ENCODE measurements at places on chromosomes 4 and X.

- no peak for DNase-seq
Observed at GRCh38 chrX:19005909-19006308, 22.0 kb upstream of the PHKA2 start.

DNA sequence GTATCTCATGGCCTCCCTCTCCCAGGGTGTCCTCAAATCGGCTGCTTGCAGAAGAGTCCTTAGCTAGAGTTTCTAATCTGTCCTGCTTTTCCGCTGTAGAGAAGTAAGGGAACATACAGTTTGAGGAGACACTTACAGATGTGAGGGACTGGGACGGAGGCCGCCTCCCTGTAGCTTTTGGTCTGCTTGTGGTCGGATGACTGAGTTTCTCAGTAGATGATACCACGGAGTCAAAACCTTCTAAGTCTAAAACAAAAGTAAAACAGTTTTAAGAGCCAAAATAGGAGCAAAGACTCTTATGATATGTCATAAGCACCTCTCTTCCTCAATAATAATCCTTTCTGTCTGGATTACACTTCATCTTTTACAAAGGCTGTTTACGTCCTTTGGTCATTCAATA lies 34.5 kb upstream of the MAP3K15 start:
- no peak for DNase-seq

DNA sequence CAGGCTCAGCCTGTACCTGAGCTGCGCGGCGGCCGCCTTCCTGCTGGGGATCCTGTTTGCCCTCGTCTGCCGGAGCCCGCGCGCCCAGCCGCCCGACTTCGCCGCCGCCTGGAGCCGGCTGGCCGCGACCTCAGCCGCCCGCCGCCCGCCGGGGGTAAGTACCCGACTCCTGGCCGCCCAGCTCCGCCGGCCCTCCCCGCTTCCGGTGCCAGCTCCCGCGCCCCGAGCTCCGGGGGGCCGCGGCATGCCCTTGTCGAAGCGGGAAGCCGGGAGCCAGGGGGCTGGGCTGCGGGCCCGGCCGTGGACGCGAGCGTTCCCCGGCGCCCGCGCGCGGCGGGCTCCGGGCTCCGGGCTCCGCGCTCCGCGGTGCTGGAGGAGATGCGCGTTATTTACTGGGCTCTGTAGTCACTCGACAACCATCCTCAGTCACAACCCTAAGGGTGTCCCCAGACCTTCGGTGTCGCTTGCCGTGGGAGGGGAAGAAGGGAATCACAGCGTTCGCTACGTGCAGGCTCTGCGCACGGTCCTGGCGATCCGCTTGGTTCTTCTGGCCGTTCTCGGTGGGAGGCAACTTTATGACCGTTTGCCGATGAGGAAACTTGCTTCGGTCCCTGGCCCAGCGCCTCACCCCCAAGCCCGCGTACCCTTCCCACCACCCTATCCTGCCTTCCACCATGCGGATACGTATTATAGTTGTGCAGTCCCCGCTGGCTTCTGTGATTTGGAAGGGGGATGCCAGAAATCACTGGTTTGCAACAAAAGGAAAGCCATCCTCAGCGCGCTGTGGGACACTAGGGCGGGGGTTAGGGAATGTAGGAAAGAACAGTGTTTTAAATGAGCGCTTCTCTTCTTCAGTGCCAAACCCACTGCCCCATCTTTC lies 944 bp downstream of the SNX25 start:
- DNase-seq, result no peak

DNA sequence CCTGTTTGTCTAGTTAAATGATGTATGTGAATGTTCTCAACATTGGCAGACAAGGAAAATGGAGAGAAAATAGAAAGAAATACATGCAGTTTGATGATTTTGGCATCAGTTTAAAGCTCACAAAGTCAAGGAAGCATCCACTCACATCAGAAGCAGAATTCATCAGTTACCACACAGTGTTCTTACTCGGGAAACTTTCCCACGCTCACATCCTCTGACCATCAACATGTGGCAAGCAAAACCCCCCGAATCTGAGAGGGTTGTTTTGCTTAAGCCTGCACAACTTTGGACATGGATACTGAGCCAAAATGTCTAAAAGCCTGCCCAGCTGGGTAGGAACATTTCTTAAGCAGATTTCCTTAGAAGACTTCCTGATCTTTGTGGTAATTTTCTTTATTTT lies 407.6 kb downstream of the ANKRD50 start:
- DNase-seq, result no peak

- no peak for DNase-seq
Observed at GRCh38 chr4:56791316-56791715, 30.2 kb downstream of the SPINK2 start.
